ENCODE measurements at places on chromosomes 6 and 20.
A peak's percentile ranks its signal among the peaks of the same experiment; 100 is the strongest.

DNA sequence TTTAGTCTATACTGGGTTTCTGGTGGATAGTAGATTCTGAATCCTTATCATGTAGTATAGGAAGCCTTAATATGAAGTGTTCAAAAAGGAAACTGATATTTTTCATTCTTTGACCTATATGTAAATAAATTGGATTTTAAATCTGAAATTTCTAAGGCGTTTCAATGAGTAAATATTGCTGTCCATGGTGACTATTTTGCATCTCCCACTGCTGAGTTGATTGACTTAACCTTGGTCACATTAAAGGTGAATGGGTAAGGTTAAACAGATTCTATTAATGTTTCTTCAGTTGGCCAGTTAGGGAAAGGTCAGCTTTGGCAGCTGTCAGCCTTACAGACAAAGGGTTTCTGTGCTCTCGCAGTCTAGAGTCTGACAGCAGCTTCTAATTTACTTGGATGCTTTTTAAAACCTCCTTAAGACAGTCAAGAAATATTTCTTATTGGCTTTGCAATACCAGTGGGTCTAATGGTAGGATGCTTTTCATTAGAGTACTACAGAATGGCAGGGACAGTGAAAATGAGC lies 24.8 kb downstream of the PRIM2 start:
- DNase-seq = no peak

- no peak for DNase-seq
These were observed 57.2 kb downstream of the CEP43 start for GRCh38 chr6:167056370-167056769.

DNA sequence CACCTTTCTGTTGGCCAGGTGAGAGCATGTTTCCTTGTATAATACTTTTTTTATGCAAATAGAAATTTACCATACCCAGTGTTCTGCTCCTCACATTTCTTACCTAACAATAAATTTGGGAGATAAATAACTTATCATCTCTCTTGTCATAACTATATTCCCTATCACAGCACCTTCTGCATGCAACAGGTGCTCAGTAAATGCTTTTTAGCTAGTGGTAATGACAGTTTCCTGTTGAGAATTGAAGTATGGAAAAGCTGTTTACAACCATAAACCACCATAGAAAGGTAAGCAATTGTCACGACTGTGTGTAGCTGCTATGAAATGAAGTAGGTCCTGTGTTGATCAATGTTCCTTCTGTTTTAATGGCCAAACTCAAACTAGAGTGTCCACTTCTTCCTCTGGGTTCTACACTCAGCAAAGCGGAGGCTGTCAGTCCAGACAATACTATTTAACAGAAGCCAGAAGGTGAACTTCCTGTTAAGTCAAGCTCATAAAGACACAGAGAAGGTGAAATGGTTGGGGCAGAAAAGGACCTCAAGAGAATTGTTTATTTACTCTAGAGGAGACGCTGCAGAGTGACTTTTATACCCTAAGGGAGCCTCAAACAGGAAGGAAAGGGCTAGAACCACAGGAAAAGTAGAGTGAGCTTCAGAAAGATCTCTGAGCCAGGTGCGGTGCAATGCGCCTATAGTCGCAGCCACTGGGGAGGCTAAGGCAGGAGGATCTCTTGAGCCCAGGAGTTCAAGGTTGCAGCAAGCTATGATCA lies 84.0 kb upstream of the SLC22A16 start:
- no peak for DNase-seq

GRCh38 chr6:99187429-99187828 lies 162.0 kb downstream of the FAXC start:
- DNase-seq = no peak

- no peak for DNase-seq
These were observed 730.8 kb upstream of the CITED2 start for GRCh38 chr6:140105241-140105640.

- no peak for DNase-seq
These were observed 158.5 kb downstream of the HIVEP2 start for GRCh38 chr6:142786476-142786875.

DNA sequence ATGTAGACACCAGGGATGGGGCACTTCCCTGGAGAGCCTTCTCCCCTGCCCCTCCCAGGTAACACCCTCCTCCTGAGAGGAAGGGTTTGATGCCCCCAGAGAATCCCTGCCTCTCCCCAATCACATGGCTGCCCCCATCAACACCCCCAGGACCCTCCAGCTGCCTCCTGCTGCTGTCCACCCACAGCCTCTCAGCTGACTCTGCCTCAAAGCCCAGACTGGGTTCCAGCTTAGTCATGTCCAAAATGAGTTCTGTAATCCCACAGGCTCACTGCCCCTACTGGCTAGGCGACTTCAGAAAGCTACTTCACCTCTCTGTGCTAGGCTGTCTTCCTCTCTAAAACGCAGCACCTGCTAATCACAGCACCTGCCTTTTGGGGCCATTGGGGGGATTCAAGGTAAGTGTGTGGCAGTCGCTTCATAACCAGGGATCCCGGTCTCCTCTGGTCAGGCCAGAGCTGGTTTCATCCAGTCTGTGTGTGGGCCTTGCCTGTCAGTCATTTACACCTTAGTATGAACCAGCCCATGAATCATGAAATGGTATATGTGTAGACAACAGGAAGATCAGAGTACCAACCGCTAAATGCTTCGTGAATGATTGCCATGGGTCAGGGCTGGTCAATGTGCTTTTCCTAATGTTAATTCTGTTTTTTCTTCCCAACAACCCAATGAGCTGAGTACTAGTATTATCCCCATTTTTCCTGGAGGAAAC lies 40.4 kb downstream of the TFEB start:
- DNase-seq = no peak

DNA sequence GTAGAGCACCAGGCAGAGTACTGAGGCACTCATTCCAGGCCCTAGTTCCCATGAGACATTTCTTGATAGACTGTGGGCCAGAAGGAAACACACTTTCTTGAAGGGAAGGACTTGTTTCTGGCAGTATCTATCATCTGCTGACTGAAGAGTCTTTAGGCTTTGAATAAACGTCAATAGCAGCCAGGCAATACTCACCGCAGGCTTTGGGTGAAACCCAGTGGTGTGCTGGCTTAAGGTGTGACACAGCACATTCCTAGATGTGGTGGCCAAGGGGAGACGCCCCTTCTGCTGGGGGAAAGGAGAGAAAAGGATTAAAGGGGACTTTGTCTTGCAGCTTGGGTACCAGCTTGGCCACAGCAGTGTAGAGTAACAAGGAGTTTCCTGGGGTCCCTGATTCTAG lies 1039.6 kb downstream of the HACE1 start:
- DNase-seq = no peak

DNA sequence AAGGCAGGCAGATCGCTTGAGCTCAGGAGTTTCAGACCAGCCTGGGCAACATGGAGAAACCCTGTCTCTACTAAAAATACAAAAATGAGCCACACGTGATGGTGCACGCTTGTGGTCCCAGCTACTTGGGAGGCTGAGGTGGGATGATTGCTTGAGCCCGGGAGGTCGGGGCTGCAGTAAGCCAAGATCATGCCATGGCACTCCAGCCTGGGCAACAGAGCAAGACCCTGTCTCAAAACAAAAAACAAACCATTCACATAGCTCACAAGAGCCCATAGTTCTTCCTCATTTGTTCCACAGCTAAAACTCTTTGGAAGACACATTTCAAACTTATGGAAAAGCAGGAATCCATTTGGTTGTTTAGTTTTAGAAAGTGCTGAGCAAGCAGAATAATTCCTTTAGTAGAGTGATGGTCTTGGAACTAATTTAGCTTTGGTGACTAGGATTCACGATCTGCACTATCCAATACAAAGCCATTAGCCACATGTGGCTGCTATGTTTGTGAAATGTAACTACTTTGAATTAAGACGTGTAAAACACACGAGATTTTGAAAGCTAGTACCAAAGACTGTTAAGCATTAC lies 4.1 kb downstream of the ZNFX1 start:
- DNase-seq = no peak

DNA sequence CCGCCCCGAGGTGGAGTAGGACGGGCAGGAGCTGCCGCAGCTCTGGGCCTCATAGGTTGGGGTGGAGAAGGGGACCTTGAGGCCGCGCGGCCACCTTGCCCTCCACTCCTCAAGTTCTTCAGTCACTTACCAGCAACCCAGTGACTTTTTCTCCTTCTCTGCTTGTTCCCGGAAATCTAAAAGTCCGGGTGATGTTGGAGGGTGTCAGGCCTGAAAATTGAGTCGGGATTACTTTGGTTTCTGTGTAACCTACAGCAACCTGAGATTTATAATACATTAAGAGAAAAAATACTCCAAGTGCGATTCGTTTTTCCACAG lies 338 bp downstream of the RWDD1 start:
- DNase-seq = no peak

- no peak for DNase-seq
These were observed 121.9 kb upstream of the SULF2 start for GRCh38 chr20:47907031-47907675.

DNA sequence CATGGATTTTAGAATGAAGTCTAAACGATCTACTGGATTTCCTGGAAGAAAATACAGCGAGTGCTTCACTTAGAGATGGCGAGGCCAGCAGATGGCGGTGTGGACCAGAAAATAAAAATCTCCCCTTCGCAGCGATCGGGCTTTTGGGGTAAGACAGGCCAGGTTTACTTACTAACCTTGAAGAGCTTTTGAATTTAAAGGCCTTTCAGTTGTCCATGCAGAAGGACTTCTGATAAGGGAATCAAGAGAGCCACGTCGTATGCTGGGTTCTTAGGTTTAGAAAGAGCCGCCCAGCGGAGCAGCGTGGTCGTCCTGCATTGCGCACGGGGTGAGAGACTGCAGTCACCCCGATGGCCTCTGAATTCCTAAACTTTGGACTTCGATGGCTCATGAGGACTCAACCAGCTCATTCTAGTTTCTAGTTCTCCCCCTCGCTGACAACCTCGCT lies 125.2 kb upstream of the RALGAPA2 start:
- DNase-seq = peak; percentile 72
